Activated effector memory CD4-positive, alpha-beta T cell treated with anti-CD3 and anti-CD28 coated beads, Interleukin-2, amount 50 U/mL, for 16 hours (primary cell): ENCODE measurements at places on chromosomes 1 and 21.

- DNase-seq, result no peak
Observed at GRCh38 chr1:111998332-111998731, 8.9 kb upstream of the KCND3 start.

DNA sequence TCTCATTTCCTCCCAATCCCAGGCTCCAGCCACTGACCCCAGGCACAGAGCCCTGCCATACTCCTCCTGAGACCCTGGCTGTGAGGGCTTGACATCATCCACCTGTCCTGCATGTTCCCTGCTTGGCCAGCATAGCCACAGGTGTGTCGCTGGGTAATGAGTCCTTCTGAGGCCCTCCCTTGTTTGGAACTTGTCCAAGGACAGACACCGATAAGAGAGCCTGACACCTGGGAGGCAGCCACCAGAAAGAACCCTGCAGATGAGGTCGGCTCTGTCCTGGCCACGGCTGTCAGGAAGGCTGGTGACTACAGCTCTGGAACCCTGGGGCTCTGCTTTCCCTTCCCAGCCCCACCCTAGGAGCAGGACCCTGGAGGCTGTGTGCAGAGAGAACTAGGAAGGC is 34.6 kb downstream of the TMEM63A start:
- DNase-seq, result no peak

- peak; percentile 89 for DNase-seq
Observed at GRCh38 chr1:100459358-100460114, 78.4 kb upstream of the GPR88 start.

DNA sequence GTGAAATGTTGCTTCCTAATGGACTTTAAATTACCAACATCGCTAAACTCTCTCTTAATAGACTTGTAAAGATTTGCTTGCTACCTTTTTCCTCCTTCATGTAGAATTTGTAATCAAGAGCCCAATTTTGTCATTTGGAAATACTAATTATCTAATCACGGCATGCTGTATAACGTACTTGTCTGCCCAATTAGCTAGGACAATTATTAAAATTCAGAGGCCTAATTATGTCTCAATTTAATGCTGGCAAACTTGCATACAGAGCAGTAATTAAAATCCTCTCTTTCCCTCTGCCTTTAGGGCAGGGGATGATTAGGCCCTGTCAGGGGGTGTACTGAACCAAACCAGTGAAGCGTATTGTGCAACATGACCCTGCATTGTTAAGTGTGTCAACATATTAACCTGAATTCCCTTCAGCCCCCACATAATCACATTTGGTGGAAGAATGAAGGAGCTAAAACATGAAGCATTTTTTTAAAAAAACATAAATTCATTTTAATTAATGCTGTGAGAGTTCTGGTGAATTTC is 137.4 kb upstream of the BARHL2 start:
- DNase-seq, result no peak

- DNase-seq, result no peak
Observed at GRCh38 chr1:111099289-111099688, 40.6 kb downstream of the DRAM2 start.

- no peak for DNase-seq
Observed at GRCh38 chr1:189851806-189852367, 625.8 kb downstream of the BRINP3 start.

- DNase-seq, result no peak
Observed at GRCh38 chr21:16842696-16843035, 670.2 kb upstream of the CXADR start.

- no peak for DNase-seq
Observed at GRCh38 chr1:75980972-75981897, 49.0 kb upstream of the ASB17 start.

- DNase-seq, result no peak
Observed at GRCh38 chr1:42266253-42267135, 68.5 kb downstream of the FOXJ3 start.

GRCh38 chr1:180498594-180498993 is 3.8 kb downstream of the ACBD6 start:
- no peak for DNase-seq

DNA sequence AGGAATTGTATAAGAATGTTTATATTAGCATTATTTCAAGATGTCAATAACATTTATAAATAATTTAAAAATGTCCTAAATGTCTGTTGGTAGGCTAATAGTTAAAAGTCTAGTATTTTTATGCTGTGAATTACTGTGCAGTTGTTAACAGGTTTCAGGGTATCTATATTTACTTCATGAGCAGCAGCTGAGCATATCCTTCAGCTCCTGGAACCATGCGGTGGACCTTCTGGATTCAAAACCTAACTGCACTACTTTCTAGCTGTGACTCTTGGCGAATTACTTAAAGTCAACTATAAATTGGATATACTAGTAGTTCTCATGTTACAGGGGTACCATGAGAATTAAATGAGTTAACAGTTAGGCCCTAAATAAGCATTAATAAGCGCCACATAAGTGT is 3.7 kb downstream of the CEP350 start:
- DNase-seq, result no peak

DNA sequence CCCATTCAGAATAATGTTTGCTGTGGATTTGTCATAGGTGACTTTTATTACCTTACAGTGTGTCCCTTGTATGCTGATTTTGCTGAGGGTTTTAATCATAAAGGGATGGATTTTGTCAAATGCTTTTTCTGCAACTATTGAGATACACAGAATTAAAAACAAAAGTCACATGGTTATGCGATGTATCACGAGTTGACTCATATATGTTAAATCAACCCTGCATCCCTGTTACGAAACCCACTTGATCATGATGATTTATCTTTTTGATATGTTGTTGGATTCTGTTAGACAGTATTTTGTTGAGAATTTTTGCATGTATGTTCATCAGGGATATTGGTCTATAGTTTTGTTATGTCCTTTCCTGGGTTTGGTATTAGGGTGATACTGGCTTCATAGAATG is 10.7 kb upstream of the OR2T34 start:
- DNase-seq, result no peak

GRCh38 chr1:238176441-238176840 is 285.7 kb upstream of the ZP4 start:
- DNase-seq, result no peak

GRCh38 chr1:44249543-44249942 is 36.3 kb downstream of the DMAP1 start:
- no peak for DNase-seq

GRCh38 chr1:204649721-204650521 is 35.6 kb downstream of the LRRN2 start:
- no peak for DNase-seq

- DNase-seq, result no peak
Observed at GRCh38 chr21:38503583-38503982, 5.3 kb upstream of the ERG start.

DNA sequence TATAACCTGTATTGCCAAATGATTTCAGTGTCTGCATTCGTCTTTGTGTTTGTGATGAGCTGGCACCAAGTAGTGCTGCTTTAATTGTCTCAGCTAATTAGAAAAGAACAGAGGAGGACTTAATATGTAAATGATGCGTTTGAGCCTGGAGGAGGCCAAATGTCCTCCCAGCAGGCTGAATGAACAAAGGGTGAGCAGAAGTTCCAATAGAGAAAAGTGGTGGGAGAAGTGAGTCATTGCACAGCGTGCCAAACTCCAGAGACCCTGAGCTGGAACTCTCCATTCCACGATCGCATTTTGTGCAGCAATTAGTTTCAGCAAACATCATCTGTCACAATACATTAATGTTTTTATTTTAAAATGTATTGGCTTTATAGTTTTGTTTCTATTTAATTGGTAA is 17.9 kb downstream of the ETV3L start:
- no peak for DNase-seq

- peak; percentile 80 for DNase-seq
Observed at GRCh38 chr1:148318123-148318903, 164.8 kb downstream of the PPIAL4G start.

GRCh38 chr1:11893907-11894251 is 32.3 kb downstream of the KIAA2013 start:
- peak; percentile 89 for DNase-seq

DNA sequence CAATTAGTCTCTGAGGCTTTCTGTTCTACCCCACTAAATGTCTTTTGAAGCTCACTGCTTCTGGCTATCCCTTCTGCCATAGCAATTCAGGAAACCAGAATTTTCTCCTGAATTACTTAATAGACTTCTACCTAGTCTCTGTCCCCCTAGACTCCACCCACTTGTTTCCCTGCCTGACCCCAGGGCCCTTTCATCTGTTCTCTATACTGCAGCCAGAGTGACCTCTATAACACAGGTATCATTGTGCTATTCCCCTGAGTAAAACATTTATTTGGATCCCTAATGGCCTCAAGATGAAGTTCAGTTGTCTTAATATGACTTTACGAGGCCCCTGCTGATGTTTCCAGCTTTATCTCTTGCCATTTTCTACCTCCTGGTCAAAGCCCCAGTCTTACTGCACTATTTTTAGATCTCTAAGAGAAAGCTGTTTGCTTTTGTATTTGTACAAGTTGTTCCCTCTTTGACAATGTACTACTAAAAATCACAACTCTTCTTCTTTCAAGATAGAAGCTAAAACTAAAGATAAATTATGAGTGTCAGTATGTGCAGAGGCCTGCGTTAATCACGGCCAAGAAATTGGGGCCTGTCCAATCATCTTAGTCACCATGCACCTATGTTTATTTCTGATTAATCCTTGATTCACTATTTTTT is 54.5 kb downstream of the ATP1B1 start:
- DNase-seq, result no peak

- peak; percentile 63 for DNase-seq
Observed at GRCh38 chr21:46057111-46057709, 40.7 kb upstream of the COL6A2 start.

DNA sequence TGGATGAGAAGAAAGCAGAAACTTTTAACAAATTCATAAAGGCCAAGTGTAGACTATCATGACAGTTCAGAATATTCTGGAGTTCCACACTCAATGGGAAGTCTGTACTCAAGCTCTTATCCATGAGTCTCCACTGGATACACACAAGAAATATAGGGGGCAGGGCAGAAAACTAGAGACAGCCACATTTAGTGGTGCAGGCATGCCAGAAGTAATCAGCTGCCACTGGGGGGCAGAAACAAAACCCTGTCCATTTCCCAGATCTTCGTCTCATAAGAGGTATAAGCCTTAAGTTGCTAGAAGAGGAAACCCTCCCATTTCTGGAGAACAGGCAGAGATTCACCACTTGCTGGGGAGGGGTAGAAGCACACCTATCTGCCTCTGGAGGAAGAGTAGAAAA is 166.8 kb upstream of the GALNT2 start:
- no peak for DNase-seq

DNA sequence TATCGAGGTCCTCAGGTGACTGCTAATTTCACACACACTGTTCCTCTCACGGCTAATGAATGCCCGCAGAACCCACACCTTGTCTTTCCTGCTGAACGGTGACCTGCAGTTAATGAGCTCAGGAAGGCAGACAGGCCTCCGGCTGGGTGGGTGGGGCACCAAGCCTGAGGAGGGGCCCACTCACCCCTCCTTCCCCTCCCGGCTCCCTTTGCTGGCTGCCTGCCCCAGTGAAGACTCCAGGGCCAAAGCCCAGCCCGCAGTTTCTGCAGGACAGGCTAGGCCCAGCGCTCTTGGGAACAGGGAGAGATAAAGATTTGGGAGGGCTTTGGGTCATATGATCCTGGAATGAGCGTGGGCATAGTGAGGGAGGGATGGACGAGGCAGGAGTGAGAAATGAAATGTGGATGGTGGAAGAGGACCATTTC is 26.4 kb downstream of the FOXO6 start:
- no peak for DNase-seq

GRCh38 chr1:71414179-71414578 is 333.3 kb upstream of the ZRANB2 start:
- no peak for DNase-seq

GRCh38 chr1:1671365-1672119 is 12.7 kb upstream of the CDK11B start:
- no peak for DNase-seq

DNA sequence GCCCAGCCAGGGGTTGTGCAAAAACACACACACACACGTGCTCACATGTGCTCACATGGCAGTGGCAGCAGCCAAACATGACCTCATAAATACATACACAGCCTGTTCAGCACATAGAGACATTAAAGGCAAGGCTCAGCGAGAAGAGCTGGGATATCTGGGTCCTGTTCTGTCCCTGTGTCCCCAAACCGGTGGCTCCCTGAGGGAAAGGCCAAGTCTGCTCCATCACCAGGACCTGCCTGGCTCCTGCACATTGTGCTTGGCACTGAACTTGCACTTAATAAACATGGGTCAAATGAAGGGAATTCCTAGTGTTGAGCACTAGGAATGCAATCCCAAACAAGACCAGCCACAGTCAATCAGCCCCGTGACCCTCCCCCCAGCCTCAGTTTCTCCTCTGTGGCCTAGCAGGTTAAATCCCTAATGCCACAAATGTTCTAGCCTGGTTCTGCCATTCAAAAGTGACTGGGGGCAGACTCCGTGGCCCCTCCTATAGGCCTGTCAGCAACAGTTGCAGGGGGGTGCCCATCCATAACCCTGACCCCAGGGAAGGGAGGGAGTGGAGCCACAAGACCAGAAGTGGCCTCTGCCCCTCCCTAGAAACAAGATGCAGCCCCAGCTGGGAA is 160.9 kb upstream of the VAMP3 start:
- no peak for DNase-seq

DNA sequence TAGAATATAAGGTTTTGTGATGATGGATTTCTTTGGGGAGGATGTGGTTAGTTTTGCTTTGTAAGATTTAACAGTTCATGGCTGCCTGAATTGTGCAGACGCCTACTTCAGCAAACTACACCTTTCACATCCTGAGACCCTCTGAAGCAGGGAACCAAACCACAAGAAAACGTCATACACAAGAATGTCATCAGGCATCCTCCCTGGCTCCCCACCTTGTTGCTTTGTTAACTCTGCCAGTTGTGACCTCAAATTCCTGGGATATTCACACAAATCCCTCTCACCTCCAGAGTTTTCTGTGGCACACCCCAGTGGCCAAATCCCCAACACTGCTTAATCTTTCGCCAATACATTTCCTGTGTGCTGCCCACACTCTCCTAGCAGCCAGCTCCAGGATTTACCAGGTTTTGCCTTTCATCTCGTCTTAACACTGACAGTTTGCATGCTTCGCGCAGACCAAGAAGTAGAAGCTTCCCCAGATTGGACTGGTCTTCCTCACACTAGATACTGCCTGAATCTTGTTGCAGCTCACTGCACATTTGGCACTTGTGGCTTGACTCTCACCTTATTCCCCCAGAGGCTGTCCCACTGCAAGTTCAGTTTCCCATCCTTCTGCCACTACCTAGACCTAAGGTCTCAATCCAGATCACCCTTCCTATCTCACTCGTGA is 51.1 kb upstream of the CTTNBP2NL start:
- no peak for DNase-seq
